Natural killer cell (primary cell): ENCODE measurements at places on chromosomes 7 and 10. TPM values are rescaled to one million over a fixed set of nuclear protein-coding genes. Genes with fewer than 3 reads are reported as not detected.

CALCR gene
- total RNA-seq, result not detected

TMEM176B gene
- 4.0 TPM for total RNA-seq

ASZ1 gene
- total RNA-seq, result not detected

OPN1SW gene
- not detected for total RNA-seq

SIRT1 gene
- total RNA-seq, result 51.0 TPM

CREB5 gene
- total RNA-seq, result 7.0 TPM

ZNF485 gene
- 1.1 TPM for total RNA-seq

LRGUK gene
- total RNA-seq, result 0.90 TPM

NRG3 gene
- total RNA-seq, result not detected

CPN1 gene
- total RNA-seq, result not detected

GTPBP10 gene
- total RNA-seq, result 15.2 TPM

HOXA11 gene
- not detected for total RNA-seq

STAG3 gene
- total RNA-seq, result 5.6 TPM

ANKRD61 gene
- total RNA-seq, result not detected

COBL gene
- not detected for total RNA-seq

RHOBTB1 gene
- 1.1 TPM for total RNA-seq

BICC1 gene
- total RNA-seq, result not detected

SLC16A12 gene
- total RNA-seq, result not detected

PTPRZ1 gene
- not detected for total RNA-seq

GIMAP2 gene
- total RNA-seq, result 61.0 TPM

ARHGEF35 gene
- total RNA-seq, result 2.4 TPM

APBB1IP gene
- total RNA-seq, result 119 TPM

AKR1C4 gene
- not detected for total RNA-seq
